ENCODE measurements at places on chromosomes 5 and 9.

- no peak for DNase-seq
These were observed 4.2 kb upstream of the SOWAHA start for GRCh38 chr5:132808866-132809265.

DNA sequence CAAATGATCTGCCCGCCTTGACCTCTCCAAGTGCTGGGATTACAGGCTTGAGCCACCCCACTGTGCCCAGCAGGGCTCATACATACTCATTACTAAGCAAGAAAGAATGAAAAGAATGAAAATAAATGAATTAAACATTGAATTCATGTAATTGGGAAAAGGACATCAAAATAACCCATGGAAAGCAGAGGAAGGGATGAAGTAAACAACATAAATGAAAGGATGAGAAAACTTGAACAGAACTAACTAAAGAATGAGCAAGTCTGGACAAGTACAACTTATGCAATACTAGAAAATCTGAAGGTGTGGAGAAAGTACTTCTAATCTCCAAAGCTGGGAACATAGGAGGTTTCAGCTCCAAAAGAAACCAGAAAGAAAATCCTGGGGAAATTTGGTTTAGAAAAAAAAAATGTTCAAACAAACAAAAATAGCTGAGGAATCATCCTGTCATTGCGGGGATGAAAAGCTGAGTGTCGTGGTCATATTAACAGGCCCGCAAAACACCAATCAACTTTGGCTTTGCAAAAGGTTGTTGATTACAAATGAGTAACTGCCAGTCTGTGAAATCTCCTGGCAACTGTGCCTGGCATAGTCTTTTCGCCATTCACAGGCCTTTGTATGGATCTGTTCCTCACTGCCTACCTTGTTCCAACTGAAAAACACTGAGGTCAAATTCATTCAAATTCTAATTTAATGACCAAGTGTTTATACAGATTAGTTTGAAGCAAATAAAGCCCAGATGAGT is 2.3 kb upstream of the AK3 start:
- DNase-seq = no peak

DNA sequence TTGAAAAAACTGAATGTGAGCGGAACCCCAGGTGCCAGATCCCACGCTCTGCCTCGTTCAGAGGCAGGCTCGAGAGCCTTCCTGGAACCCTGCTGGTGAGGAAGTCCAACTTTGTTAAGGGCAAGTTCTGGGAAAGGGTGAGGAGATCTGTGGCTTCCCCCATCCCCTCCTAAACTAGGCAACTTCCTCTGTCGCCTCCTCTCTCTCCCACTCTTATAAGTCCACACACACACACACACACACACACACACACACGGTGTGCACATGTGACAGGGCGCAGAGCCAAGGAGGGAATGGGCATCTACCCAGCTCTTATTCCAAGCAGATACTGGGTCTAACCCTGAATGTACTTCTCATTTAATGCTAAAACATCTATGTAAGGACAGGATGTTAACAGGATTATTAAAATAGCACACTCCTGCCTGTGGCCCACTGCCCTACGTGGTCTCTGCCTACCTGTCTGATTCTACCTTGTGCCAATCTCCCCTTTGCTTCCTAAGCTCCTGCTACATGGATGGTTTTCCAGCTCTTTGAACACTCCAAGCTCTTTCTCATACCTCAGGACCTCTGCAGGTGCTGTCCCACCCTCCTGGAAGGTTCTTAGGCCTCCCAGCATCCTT is 72.4 kb upstream of the FBXW11 start:
- DNase-seq = no peak

DNA sequence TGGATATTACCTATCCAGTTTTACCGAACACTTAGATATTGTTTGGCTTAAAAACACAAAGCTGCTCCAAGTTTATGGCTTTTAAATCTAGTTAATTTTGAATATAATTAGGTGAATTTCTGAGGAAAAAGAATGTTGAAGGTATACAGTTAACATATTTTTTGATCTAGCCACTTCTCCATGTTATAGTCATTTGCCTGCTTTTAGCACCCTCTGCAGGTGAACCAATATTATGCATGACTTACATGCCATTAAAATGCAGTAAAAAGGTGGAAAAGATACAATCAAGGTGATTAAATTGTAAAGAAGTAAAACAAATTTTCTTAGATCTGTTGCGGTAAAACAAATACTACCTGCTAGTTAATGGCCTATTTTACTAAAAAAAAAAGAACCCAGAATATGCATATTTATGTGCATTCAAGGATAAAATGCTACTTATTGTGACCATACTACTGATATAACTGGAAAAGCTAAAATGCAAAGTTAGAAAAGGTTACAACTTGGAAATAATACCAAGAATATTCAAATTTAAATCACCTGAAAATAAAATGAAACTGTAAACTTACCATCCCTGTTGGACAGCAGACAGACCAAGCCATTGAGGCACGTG is 132.1 kb downstream of the AP3B1 start:
- no peak for DNase-seq

DNA sequence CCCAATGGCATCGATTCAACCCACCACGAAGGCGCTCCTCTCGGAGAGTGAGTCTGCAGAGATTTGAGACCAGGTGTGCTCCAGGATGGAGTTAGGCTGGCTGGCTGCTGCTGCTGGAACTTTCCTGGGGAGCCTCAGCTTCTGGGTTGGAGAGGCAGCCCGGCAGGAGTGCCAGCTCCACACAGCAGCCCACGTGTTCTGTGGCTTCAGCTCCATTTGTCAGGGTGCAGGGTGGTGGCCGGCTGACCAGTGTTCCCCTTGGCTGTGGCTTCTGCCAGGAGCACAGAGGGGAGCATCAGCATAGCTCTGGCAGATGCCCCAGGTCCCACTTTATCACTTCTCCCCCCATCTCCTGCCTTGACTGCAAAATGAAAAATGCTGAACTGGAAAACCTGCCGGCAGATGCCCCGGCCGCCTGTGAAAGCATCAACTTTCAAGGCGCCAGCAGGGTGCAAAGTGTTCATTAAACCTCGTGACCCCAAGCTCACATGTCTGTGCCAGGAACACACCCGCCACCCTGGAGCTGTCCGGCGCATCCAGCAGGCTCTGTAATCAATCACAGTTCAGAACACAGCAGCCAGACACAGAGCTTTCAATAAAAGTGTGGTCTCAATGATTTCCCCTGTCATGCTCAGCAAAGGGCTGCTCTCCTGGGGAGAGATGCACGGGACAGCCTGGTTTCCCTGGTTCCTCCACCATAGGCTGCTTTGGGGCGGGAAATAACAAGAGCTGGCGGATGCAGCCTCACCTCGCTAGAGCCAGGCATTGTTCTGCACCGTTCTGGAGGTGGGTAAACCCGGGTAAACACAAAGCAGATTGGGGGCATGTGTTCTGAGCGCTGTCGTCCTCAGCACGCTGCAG is 53.2 kb downstream of the TRIP13 start:
- no peak for DNase-seq

DNA sequence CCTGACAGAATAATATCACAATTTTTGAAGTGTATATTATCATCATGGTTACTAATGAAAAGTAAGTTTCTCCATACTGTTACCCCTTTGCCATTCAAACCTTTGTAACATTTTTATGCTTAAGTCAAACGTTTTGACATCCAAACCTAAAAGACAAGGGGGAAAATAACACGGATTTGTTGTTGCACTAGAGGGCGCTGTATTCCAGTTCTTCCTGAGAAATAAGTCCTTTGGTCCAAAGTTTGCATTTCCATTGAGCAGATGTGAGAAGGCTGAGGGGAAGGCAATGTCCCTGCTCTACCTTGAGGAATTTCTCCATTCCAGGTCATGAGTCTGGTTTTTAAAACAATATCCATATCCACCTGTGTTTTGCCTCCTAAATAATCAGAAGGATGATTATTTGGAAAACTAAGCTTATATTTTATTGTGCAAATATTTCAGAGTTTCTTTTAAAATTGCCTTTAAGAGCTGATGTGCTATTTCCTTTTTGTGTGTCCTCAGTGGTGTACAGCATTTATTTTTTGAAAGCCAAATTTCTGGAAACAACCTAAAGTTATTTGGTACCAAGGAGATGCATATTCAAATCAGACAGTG is 9.7 kb downstream of the LECT2 start:
- peak; percentile 6 for DNase-seq

GRCh38 chr5:150407096-150407720 is 5.5 kb downstream of the CD74 start:
- no peak for DNase-seq

DNA sequence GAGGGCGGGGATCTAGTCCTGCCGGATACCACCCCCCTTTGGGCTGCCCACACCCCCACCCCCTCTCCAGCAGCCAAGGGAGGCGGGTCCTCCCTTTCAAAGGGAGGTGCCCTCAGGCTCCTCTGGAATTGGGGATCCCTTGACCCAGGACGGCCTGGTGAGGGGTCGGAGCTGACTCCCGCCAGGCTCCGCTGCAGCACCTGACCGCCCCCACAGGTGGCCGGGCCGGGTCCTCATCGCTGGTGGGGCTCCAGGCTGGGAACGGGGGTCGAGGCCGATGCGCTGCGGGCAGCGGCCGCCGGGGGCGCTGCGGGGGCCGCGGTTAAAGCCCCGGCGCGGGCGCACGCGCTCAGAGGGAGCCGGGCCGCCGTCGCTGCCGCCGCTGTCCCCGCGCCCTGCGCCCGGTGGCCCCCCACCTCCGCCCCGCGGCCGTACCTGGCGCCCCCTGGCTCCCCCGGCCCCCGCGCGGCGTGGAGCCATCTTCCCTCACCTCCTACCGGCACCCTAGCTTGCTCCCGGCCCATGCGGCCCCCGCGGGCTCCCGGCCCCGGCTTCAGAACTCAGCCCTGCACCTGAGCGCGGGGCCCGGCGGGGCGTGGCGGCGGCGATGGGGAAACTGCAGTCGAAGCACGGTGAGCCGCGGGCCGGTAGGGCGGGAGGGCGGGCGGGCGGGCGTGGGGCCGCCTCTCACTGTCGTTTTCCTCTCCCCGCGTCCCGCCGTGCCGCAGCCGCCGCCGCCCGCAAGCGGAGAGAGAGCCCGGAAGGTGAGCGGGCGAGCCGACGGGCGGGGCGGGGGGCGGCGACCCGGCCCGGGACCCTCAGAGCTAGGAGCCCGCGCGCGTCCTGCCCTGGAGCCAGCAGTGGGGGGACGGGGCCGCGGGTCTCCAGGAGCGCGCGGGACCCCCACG is at the start of gene NKD2:
Gene NKD2, plus strand, starts transcription at position 352 of the 908 bp plus-strand sequence. Its CDS starts 256 bp downstream, at position 608.
- peak; percentile 18 for DNase-seq

- DNase-seq = no peak
These were observed 85.8 kb upstream of the IL6ST start for GRCh38 chr5:56080375-56081052.

GRCh38 chr5:107135391-107135790 is 535.3 kb downstream of the EFNA5 start:
- DNase-seq = no peak

DNA sequence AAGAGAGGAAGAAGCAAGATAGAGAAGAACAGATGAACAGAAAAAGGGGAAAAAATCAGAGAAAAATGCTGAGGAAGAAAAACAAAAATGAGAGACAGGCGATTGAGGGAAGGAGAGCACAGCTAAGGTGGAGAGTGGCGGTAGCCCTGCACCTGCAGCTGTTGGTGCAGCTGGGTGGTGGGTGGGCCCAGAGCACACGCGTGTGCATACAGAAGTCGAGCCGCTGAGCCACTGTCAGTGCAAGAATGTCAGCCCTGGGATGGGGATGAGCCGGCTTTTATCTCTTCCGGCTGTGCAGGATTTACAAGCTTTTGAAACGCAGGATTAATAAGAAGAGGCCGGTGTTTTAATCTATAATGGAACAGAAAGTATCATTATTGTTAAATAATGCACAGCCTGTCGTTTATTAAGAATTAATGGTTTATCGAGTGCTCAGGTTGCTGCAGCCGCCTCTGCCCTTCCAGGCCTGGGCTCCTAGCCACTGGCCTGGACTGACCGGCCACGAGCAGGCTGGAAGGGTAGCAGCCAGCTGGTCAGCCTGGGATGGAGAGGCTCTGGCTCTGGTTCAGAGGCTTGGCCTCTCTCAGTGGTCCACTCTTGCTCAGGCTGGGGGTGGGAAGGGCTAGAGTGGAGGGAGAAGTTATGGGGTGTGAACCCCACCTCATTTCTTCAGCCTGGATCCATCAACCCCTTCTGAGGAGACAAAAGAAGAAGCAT is 68.7 kb downstream of the PCDH1 start:
- no peak for DNase-seq

Data from activated CD4-positive, alpha-beta T cell treated with anti-CD3 and anti-CD28 coated beads, Interleukin-2, amount 50 U/mL, for 24 hours (primary cell).